Fibroblast of the aortic adventitia (primary cell): ENCODE measurements at places on chromosomes 6 and 20.
A peak's percentile ranks its signal among the peaks of the same experiment; 100 is the strongest.

DNA sequence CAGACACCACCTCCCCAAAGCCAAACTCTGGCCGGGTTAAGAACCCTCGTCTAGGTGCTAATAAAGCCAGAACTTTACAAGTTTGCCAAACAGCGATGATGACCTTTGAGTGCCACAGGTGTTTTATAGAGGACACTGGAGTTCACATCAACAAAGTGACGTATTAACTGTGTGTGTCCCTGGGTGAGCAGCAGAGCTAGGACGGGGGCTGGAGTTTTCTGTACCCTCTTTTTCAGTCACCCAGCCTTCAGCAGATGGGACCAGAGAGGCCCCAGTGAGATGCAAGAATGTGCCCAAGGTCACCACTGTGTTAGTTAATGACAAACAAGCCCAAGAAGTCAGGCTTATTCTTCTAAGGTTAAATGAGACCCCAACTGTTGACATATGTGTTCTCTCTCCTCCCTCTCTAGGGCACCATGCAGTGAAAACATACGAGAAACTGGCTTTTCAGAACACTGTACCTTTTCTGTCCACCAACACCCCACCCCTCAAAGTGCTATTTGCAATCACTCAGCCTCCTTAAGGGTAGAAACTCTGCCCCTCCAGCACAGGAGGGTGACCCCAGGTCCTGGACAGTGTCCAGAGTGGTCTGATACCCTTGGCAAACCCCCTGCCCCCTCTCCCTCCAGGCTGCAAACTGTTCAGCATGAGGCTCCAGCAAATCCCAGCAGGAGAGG is 5.2 kb downstream of the SDC4 start:
- DNase-seq: no peak

- peak; percentile 77 for DNase-seq
Measured at GRCh38 chr6:53986165-53986720, 125.0 kb upstream of the MLIP start.

- DNase-seq: peak; percentile 47
Measured at GRCh38 chr6:148497257-148497656, 154.6 kb downstream of the SASH1 start.

- DNase-seq: peak; percentile 52
Measured at GRCh38 chr20:50957276-50957675, 1.1 kb downstream of the DPM1 start.

- DNase-seq: peak; percentile 93
Measured at GRCh38 chr6:21679761-21680265, 86.3 kb downstream of the SOX4 start.

DNA sequence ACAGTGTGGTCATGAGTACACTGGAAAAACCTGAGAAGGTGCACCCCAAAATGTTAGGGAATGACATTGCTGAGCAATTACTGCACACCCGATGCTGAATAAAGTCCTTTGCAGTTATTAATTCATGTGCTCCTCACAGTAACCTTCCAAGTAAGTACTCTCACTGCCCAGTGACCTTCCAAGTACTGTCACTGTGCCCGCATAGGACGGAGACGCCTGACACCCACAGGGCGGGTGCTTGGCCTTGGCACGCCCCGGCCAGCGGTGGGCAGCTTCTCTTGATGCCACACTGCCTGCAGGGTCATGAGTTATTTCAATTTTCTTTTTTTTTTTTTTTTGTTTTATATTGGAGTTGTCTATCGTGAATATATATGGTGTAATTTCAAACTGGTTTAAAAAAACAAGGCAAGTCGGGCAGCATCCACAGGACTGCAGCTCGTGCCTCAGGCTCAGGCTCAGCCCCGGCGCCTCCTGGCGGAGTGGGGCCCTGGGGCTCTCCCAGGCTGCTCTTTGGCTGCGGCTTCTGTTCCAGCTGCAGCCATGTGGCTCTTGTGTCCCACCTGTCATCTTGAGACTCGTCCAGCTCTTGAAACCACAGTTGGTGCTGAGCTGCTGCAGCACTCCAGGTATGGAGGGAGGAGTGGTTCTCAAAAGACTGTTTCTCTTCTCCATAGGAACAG is 27.0 kb downstream of the PNLDC1 start:
- DNase-seq: no peak

GRCh38 chr6:7954477-7955200 is 44.1 kb upstream of the TXNDC5 start:
- DNase-seq: no peak

- DNase-seq: no peak
Measured at GRCh38 chr6:110674096-110674495, 141.2 kb downstream of the CDK19 start.

DNA sequence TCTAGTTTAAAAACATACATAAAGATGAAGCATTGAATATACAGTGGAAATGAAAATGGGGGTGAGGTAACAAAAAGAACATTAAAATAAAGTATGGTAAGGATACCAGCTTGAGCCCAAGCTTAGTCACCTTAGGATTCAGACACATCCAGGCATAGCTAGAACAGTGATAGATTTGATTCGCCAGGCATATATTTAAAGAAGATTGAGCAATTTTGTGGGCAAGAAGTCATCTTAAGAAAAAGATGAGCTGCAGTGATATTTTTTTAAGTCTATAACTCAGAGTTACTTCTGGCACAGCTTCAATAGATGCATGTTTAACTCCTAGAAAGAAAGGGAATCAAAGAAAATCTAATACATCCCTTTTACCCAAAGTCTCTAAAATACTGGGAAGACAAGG is 97.9 kb downstream of the BMP5 start:
- DNase-seq: no peak

DNA sequence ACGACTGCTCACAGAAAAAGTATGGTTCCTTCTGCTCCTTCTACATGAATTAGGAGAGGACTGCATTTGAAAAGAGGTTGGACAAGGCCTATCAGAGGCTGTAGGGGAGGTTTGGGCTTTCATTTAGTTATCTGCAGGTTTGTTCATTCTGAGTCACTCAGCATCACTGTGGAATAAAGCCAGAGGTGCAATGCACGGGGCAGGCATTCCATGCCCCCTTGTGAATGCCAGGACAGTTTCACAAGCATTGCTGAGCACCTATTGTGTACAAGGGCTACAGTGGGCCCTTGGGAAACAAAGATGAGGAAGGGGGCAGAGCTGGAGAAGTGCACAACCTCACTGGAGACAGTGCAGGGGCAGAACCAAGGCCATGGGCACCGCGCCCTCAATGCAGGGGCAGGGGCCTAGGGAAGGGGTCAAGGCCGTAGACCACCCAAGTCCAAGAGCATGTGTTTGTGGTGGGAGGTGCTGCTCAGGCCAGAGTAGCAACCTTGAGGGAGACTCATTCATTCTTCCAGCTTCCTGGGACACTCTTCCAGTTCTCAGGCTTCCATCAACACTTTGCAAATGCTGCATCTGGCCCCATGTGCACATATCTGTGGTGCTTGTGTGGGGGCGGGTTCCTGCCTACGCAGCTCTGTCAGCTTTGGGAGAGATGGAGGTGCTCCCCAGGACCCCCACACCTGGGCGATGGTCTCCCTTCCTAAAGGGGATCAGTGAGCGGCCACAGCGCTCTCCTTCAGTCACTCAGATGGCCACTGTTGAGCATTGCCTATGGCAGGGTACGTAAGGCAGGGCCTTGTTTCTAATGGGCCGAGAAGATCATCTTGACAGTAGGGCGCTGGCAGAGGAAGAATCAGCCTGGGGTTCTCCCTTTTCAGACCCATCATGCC is 204.5 kb downstream of the SYNDIG1 start:
- DNase-seq: peak; percentile 93

GRCh38 chr6:112606656-112607435 is 259.7 kb downstream of the RFPL4B start:
- DNase-seq: no peak

- no peak for DNase-seq
Measured at GRCh38 chr6:64437996-64438395, 802.4 kb downstream of the PHF3 start.

GRCh38 chr20:18728870-18729224 is 84.7 kb upstream of the SCP2D1 start:
- DNase-seq: no peak
